ENCODE measurements at places on chromosomes 2 and 18. TPM values are rescaled to one million over a fixed set of nuclear protein-coding genes. Genes with fewer than 3 reads are reported as not detected.

The TGFBRAP1 gene
- total RNA-seq = 17.0 TPM

The TMEFF2 gene
- total RNA-seq = 7.0 TPM

The NT5DC4 gene
- total RNA-seq = not detected

The CHST9 gene
- 1.6 TPM for total RNA-seq

The ADCYAP1 gene
- 0.99 TPM for total RNA-seq

The SLC9A2 gene
- 5.7 TPM for total RNA-seq

The TUBA4B gene
- total RNA-seq = not detected
